ENCODE measurements at places on chromosomes 13 and 19.

DNA sequence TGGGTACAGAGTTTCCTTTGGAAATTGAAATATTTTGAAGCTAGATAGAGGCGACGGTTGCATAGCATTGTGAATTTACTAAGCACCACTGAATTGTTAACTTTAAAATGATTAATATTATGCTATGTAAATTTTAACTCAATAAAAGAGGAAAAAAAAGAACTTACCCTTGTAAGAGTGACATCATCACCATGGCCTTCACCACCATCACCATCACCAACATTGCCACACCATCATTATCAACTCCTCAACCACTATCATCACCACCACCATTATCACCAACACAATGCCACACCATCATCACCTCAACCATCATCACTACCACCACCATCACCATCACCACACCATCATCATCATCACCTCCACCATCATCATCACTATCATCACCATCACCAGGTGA is 113.9 kb downstream of the TUBA3C start:
- no peak for DNase-seq

DNA sequence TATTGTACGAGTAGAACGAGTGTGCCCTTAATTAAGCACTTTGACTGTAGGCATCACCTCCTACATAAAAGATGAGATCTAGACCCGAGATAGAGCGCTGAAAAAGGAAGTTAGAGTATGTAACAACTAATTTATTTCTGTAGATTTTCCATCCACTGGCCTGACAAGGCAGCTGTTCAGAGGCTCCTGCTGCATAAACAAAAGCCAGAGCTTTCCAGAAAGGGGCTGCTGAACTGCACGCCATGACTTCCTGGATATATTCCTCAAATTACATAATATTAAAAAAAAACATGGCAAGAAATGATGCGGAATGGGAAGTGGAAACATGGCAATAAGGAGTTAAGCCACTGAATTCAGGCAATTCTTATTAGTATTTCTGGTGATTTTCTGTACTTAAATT is 89.7 kb downstream of the AKAP11 start:
- DNase-seq: no peak

- DNase-seq: no peak
Measured at GRCh38 chr13:46595885-46596275, 42.9 kb downstream of the LRCH1 start.

- no peak for DNase-seq
Measured at GRCh38 chr13:36814465-36814864, 4.6 kb upstream of the RFXAP start.

DNA sequence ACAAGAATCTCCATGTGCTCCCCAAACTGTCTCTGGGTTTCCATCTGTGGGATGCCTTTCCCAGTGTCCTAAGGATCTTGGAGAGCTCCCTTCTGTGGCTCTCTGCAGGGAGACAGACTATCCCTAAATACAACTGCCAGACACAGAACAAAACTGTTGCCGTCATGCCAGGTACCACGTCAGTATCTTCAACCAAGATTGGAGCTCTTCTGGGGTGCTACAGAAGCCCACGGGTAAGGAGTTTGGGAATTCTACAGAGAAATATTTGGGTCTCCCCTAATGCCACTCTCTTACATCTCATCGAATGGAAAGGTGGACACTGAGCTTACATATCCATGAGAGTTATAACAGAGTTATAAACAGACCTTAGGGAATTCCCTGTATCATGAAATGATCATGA is 4.9 kb upstream of the MBD3L3 start:
- no peak for DNase-seq

DNA sequence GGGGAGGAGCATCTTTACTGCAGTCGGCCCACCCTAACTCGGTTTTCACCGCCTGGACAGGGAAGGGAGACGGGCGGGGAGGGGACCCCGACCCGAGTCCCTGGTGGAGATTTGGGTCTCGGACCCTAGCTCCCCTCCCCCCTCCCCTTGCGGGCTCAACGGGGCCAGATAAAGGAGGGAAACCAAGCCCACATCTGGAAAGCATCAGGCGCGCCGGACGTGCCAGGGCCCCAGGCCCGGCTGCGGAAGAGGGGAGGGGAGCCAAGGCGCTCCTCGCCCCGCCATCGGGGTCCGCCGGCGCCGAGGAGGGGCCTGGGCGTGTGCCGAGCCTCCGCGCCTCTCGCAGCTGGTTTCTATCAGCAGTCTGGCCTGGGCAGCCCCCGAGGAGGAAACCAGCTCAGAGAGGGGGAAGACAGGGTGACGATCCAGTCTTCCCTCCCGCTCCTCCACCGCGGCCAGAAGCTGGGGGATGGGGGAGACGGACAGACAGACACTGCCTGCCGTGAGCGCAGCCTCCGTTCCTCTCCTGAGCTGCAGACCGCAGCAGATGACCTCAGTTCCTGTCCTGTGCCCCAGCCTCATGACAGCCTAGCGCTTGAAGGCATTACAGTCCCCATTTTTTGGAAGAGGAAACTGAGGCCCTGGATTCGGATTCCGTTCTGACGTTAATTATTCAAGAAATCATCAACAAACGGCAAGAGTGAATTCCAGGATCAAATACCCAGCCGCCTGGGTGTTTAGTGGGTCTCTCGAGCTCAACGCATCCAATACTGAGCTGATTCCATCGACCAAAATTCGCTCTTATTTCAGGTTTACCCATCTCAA is 3.6 kb upstream of the GNG8 start:
- DNase-seq: peak; percentile 57

DNA sequence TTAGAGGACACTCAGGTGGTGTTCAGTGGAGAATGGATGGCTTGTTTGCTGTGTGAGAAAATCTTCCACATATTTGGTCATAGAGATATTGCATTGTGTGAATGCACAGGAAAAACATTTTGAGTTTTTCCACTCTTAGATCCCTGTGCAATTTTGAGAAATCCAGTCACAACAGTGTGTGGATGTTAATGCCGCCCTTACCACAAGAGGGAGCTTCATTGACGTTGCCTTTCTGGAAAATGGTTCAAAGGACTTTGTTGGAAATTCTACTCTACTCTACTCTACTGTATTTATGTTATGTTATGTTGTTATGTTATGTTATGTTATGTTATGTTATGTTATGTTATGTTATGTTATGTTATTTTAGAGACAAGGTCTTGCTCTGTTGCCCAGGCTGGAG is 13.4 kb downstream of the ZNF20 start:
- DNase-seq: peak; percentile 25

GRCh38 chr13:41312176-41312500 is 1.1 kb downstream of the NAA16 start:
- DNase-seq: peak; percentile 33

DNA sequence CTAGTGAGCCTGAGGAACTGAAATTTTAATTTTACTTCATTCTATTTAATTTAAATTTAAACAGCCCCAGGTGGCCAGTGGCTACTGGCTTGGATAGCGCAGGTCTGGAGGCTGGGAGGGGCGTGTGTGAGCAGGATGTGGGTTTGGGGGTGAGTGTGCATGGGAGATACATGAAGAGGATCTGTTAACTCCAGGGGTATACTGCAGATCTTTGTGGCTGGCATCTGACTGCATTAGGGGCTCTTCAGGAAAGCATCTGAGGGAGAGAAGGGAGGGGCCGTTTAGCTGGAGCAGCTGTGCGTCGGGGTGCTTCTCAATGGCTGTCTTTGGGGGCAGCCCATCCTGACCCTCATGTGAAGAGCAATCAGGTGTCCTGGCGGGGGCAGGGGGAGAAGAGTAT is 6.8 kb downstream of the SHANK1 start:
- no peak for DNase-seq

DNA sequence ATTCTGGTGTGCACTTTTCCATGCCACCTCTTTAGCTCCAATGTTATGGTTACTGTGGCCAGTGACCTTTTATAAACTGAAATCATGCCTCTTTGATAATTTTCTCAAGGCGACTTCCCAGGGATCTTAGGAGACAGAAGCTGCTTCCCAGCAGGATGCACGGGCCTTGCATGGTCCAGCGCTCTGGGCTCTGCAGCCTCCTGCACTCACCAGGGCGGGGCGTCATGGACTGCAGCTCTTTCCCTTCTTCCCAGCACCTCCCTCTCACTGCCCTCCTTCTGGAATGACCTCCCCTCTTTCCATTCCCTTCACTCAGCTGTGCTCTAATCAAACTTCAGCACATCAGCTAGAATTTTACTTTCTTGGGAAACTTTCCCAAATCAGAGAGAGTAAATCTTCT is 318.3 kb downstream of the IRS2 start:
- no peak for DNase-seq

DNA sequence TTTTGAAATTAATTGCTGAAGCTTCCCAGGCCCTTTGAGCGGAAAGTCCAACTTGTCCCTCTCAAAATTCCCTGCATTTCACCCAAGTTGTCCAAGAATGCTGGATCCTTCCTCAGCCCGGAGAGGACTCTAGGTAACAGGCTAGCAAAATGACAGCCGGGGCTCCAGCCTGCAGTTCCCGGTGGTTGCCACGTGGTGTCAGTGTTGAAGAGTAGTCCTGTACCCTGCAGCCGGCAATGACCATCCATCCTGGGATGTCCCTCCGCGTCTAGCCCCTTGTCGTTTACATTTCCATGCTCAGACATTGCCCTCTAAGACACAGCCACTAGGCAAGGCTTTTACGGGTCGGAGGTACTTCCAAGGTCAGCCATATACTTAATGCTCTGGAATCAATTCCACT is 31.4 kb upstream of the MTIF3 start:
- peak; percentile 51 for DNase-seq

DNA sequence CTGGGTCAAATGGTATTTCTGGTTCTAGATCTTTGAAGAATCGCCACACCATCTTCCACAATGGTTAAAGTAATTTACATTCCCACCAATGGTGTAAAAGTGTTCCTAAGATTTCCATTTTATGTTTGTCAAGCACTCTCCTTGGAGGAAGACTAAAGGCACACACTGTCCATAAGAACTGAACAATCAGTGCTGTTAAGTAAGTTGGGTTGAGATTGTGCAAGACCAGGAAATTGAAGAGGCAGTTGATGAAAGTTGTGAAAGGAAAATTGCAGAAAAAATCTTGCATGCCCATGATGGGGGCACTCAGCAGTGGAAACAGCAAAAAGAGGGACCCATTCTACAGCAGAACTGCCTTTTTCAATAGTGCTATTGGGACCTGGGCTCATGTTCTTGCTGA is 323.6 kb downstream of the DLEU7 start:
- DNase-seq: no peak

DNA sequence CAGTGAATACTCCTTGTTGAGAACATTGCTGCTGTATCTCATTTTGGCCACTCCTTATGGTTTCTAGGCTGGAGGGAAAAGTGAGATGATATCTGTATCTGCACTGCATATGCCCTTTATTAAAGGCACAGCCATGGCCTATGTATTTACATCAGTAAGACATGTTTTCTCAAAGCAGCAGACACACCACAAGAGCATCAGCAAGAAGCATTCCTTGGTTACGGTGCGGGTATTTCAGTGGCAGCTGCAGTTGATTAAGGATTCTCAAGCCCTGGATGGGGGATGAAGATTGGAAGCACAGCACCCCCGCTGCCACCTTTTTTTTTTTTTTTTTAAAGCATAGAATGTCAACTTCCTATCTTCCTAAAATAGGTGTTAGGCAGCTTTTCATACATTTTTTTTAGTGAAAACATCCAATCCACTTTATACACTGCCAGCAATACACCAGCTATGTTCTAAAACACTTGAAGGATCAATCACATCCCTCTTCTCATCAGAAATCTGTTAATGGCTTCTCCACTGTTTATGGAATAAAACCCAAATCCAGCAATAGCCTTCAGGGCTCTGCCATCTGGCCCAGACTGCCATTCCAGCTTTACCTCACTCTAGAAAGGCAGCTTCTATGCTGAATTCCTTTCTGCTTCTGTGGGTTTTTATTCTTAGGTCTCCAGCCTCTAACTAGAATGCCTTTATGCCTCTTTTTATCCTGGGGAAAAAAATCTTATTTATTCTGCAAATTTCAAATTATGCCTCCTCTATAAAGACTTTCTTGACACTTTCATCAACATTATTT is 331.0 kb downstream of the DNAJC15 start:
- no peak for DNase-seq

DNA sequence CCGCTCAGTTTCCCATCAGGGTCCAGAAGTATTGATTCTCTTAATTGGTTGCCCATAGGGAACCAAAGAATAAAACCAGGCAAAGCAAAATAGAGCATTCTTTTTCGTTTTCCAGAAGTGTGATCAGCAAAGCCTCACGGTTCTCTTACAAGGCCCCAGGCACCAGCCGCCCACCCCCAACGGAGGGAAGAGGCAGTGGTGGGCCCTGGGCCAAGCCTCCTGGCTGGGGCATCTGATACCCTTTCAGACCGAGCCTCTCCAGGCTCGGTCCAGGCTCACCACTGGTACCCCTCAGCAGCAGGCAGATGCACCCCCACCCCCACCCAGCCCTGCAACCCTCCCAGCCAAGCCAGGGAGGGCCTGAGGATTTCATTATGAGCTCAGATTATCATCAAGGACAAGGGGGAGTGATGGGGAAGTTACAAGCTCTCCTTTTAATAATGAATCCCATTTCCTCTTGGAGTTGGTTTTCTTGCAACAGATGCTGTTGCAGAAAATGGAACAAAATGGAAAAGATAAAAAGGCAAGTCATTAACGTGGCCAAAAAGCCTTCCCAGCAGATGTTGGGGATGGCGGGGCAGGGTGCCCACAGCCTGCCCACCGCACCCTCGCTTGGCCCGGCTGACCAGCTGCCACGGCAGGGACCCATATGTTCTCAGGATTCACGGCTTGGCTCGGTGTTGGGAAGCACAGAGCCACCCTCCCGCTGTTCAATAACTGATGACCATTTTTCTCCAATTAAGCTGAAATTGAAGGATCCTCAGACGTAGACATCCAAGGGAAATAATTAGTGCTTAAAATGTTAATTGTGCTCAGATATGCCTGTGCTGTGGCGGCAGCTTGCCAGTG is 45.9 kb upstream of the KCTD15 start:
- no peak for DNase-seq

DNA sequence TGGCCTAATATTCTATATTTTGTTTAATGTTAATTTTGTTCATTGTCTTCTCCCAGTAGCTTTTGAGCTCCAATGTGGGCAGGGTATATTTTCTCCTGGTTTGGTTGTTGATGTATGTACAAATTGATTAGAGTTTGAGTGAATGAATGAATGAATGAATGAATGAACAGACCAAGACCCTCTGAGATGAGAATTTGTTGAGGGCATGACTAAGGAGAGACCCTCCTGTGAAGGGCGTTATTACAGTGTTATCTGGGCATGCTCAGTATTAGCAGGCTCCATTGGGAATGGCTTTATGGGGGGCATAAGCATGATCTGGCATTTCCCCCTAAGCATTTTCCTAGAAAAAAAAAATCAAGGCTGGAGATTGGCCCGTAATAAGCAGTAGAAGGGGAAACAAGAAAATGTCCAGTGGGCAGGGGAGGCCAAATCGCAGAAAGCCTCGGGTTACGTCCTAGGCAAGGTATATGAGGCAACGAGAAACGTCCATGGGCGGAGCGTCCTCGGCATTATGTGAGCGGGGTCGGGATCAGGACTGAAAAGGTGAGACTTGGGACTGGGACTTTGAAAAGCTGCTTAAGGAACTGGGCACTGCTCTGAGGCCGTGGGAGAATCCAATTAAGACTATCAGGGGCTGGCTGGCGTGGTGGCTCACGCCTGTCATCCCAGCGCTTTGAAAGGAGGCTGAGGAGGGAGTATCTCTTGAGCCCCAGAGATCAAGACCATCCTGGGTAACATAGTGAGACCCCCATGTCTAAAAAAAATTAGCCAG is 904 bp upstream of the ARHGAP33 start:
- DNase-seq: no peak

- DNase-seq: no peak
Measured at GRCh38 chr19:55902080-55902751, 29.9 kb downstream of the NLRP13 start.

Data from stimulated activated CD4-positive, alpha-beta T cell treated with anti-CD3 and anti-CD28 coated beads, Interleukin-15, amount 100 ng/mL, for 24 hours (primary cell).